ENCODE measurements at places on chromosomes 16 and 17.

GRCh38 chr16:76824221-76824620, 366.8 kb upstream of the MON1B start:
- no peak for DNase-seq

- DNase-seq: no peak
These were observed 137.0 kb upstream of the TP53TG3D start for GRCh38 chr16:32116080-32116479.

DNA sequence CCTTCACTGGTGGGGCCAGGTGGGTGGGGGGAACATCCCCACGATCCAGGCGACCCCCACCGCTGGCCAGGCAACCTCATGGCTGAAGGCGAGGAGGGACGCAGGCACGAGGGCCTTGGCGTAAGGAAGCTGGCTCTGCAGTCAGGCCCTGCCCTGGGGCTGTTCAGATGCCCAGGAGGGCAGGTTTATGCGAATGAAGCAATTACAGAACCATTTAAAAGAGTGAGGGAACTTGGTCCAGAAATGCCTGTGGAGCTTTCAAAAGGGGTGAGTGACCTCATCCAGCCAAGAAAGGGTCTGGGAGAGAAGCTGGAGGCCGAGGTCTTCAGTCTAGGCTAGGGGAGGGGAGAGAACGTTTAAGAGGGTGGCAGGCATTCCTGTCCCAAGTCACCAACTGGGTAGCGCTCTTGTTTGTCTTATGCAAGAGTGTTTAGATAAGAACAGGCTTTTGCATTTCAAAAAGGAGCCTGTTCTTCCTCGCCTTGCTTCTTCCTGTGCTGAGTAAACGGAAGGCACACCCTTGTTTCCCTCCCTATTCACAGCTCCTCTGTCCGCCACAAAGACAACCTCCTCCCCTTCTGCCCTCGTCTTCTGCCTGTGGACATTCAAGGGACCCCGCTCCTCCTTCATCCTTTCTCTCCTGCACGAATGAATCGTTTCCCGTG, 183.5 kb upstream of the SDK2 start:
- DNase-seq: no peak

- DNase-seq: peak; percentile 45
These were observed 368.0 kb downstream of the CPPED1 start for GRCh38 chr16:12435730-12436129.

DNA sequence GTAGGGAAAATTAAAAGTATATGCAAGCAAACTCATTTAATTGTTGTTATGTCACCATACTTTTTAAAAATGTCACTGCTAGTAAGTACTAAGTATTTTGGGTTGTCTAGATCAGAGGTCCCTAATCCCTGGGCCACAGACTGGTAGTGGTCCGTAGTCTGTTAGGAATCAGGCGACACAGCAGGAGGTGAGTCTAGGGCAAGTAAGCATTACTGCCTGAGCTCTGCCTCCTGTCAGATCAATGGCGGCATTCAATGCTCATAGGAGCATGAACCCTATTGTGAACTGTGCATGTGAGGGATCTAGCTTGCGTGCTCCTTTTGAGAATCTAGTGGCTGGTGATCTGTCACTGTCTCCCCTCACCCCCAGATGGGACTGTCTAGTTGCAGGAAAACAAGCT, 21.6 kb downstream of the STXBP4 start:
- no peak for DNase-seq

- DNase-seq: peak; percentile 97
These were observed at the start of gene SEC14L5 for GRCh38 chr16:4957720-4958509. Gene SEC14L5, plus strand, starts transcription at chr16:4958330. Its CDS starts 994 bp downstream, at chr16:4959324.

DNA sequence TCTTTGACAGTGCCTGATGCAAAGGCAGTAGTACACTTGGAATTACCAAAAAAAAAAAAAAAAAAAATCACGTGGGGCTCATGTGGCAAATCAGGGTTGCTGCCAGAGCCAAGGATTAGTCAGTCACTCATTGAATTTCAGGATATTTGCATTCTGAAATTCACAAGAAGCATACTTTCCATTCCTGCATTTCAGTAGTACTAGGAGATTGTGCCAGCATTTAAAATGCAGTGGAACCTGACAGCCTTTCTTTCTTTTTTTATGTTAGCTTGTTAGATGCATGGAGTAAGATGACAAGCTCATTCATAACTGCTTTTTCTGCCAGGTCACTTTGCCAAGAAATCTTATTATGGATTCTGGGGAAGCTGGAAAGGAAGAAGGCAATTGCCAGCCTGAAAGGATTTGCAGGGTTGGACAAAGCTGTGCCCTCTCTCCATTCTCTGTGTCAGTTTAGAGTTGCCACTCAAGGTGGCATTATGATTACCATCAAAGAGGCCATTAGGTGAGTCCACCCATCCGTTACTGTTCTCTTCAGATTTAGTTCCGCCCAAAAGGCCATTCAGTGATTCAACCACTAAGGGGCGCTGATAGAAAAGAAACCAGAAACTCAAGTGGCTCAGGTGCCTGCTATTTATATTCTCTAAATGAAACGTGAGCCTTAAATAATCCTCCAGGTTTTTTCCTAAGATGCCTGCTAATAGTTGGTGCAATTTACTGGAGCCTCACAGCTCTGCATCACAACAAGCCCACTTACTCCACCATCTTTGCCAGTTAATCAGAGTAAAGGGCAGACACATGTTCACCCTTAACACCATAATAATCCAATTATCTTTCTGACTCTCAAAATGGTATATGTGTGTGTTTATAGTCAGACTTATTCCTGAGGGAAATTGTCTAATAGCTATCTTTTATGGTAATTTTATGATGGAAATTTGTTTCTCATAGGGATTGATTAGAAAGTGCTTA, 59.0 kb downstream of the TANGO6 start:
- DNase-seq: peak; percentile 74

DNA sequence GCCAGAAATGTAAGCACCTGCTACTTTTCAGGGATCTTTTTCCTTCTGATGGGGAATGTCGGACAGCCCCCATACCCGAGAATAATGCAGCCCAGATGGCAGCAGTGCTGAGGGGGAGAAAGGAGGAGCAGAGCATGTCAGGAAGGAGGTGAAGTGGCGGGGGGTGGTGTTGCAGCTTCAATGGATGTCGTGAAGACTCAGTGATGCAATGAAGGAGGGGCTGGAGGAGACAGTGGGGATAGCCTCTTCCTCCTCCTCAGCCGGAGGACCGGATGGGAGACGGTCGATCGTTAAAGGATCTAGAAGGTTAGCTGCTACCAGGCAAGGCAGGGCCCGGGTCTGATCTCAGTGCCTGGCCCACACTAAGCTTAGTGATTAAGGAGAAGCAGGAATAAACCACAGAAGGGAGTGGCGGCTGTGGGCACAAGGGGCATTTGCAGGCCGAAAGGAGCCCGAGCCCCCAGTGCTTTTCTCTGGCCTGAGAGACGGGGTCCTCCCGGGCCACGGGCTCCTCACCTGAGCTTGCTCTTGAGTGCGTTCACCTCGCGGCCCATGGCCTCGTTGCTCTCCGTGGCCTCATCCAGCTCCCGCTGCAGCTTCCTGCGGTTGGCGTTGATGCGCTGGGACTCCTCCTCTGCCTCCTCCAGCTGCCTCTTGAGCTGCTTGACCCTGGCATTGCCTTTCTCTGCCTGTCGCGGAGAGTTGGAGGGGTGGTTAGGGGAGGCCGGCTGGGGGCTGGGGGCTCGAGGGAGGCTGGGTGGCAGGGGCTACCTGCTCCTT, 64.5 kb downstream of the NDE1 start:
- DNase-seq: no peak

- no peak for DNase-seq
These were observed 37.3 kb downstream of the GRB7 start for GRCh38 chr17:39775031-39775430.

GRCh38 chr16:2744711-2745110, 7.7 kb upstream of the SRRM2 start:
- DNase-seq: no peak

DNA sequence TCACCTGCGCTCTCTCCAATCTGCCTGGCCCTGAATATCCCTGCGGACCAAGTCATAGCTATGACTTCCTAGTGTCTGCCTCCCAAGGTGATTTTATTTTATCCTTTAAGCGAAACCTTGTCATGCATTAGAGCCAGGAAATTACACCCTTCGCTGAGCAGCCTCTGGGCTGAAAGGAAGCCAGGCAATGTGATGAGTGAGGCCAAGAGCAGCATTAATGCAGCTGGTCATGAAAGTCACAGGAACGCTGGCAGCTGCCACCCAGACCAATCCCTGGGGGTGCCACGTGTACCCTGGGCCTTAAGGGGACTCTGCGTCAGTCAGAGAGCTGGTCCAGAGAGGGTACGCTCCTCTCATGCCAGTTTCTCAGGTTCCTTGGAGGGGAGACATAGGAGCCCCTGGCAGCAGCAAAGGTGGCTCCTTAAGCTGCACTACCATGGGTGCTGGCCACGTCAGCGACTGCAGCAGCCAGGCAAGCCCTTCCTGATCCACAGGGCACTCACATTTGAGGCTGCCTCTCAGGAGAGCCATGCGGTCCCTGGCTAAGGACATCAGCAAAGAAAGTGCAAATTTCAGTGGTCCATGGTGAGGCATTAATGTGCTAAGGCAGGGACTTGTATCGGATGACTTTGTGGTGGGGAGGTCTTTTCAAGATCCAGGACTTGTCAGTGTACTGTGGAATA, 42.7 kb upstream of the WSCD1 start:
- DNase-seq: peak; percentile 84

DNA sequence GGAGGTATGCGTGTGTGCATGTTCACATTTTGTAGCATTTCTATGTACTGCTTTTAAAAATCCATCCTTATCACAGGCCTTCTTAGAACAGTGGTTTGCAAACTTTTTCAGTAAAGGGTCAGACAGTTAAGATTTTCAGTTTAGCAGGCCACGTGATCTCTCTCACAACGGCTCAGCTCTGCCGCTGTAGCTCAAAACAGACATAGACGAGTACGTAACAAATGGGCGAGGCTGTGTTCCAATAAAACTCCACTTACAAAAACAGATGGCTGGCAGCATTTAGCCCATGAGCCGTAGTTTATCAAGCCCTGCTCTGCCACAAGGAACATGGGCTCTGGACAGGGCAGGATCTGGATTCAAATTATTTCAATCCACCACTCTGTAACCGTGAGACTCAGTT, 141.8 kb downstream of the XYLT1 start:
- DNase-seq: no peak

GRCh38 chr17:76428511-76428910, 24.4 kb downstream of the UBE2O start:
- no peak for DNase-seq

Data from DMS79 (cell line).